Activated naive CD8-positive, alpha-beta T cell treated with anti-CD3 and anti-CD28 coated beads for 36 hours (primary cell): ENCODE measurements at places on chromosomes 6 and 20. TPM values are rescaled to one million over a fixed set of nuclear protein-coding genes. Genes with fewer than 3 reads are reported as not detected.
A peak's percentile ranks its signal among the peaks of the same experiment; 100 is the strongest.

GRCh38 chr20:53608071-53608455 lies 14.4 kb upstream of the ZNF217 start:
- H3K27ac ChIP-seq: peak overlapping the region; percentile 92
- H3K4me1 ChIP-seq: peaks cover 35% of the 10 kb centered on the region
- no peaks in the 10 kb centered on the region for H3K27me3 ChIP-seq
- peaks cover 24% of the 10 kb centered on the region for H3K36me3 ChIP-seq
- peak overlapping the region; percentile 76 for H3K4me3 ChIP-seq

DNA sequence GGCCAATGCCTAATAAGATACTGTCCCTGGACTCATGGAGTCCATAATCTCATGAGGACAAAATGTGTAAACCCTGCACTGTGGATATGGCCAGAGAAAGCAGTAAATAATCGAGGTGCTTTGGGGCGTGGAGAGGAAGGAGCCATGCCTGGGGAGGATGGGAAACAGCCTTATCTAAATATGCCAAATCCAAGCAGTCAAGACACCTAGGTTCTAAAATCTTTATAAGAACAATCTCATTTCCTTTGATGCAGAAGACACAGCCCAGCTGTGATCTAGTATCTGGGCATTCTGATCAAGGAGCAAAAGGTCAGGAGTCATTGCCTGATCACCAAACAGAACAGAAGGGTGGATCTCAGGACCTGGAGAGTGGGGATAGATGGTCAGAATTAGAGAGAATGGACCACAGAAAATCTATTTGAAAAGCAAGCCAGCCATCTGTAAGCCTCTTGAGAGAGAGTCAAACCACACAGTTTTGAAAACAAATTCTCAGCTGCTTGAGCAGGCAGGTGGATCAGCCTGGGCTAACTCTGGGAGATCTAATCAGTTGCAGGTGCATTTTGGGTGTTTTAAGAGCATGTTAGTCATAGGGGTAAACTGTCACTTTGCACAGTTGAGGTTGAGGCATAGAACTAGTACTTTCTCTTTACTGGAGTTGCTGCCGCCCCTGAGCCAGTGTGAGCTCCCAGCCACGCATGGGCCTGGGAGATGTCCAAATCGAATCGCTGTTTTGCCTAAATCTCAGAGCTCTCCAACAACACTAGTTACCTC lies 130.8 kb upstream of the TNFAIP3 start:
- peaks cover 12% of the 10 kb centered on the region for H3K4me1 ChIP-seq
- no peaks in the 10 kb centered on the region for H3K27me3 ChIP-seq
- no peak overlapping the region for H3K27ac ChIP-seq
- no peak overlapping the region for H3K4me3 ChIP-seq
- no peak for DNase-seq

DNA sequence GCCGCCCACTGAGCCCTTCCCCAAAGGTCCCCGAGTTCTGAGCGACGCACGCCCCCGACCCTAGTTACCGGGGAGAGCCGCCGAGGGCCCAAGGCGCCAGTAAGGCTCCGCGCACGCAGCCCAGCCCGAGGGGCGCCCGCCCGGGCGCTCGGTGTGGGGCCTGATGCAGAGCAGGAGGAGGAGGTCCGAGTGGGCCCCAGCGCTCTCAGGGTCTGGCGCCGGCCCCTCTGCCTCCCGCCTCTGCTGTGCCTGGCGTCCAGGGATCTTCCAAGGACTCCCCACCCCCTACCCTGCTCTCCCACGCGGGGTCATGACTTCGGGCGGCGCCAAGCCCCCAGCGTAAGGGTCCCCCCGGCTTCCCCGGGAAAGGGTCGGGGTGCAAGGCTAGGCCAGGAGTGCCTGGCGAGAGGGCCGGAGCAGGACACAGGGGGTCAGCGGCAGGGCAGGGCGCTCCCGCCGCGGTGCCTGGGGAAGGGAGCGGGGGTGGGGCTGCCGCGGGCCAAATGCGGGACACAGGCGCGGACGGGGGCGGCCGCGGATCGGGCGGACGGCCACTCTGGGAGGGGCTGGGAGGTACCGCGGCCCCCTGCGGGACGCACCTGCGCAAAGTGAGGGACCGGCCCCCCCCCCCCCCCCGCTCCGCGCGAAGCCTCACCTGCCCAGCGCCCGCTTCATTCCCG lies 637 bp downstream of the ABHD12 start:
- peak; percentile 44 for DNase-seq
- no peaks in the 10 kb centered on the region for H3K27me3 ChIP-seq
- H3K4me1 ChIP-seq: peaks cover 12% of the 10 kb centered on the region
- H3K27ac ChIP-seq: no peak overlapping the region

Gene PLCB1
- total RNA-seq: 2.2 TPM

Gene SH3BGRL2
- 5.2 TPM for total RNA-seq
